ENCODE measurements at places on chromosomes 16 and 17. TPM values are rescaled to one million over a fixed set of nuclear protein-coding genes. Genes with fewer than 3 reads are reported as not detected.

- peak; percentile 15 for DNase-seq
Observed at GRCh38 chr17:40726919-40727318, 23.4 kb upstream of the KRT24 start.

- DNase-seq: no peak
Observed at GRCh38 chr17:42133461-42134041, 10.9 kb downstream of the HSPB9 start.

GRCh38 chr17:4645642-4646041, 4.2 kb upstream of the ALOX15 start:
- DNase-seq: no peak

GRCh38 chr17:41308918-41309359, at the start of gene KRTAP16-1:
Gene KRTAP16-1 (minus strand): TSS chr17:41309309. CDS start chr17:41309253, 56 bp downstream.
- no peak for DNase-seq

GRCh38 chr16:9061358-9061813, 30.1 kb upstream of the HAPSTR1 start:
- DNase-seq: peak; percentile 65

DNA sequence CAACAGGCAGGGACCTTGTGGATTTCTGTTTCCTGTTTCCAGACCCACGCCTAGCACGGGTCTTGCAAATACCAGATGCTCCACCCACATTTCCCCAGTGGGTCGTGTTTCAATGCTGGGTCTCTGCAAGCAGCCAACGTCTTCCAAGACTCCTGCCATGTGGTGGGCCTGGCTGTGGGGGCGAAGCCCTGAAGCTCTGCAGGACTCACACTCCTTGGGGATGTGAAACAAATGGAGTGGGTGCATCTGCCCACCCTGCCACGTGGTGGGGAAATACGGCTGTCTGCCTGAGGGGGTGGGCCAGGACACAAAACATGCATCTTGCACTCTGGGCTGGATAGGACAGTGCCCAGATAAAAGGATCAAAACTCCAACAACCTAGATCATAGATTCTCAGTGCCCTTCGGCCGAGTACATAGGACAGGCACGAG, 32.6 kb downstream of the FA2H start:
- no peak for DNase-seq

GRCh38 chr17:63525190-63525946, 2.2 kb downstream of the KCNH6 start:
- no peak for DNase-seq

DNA sequence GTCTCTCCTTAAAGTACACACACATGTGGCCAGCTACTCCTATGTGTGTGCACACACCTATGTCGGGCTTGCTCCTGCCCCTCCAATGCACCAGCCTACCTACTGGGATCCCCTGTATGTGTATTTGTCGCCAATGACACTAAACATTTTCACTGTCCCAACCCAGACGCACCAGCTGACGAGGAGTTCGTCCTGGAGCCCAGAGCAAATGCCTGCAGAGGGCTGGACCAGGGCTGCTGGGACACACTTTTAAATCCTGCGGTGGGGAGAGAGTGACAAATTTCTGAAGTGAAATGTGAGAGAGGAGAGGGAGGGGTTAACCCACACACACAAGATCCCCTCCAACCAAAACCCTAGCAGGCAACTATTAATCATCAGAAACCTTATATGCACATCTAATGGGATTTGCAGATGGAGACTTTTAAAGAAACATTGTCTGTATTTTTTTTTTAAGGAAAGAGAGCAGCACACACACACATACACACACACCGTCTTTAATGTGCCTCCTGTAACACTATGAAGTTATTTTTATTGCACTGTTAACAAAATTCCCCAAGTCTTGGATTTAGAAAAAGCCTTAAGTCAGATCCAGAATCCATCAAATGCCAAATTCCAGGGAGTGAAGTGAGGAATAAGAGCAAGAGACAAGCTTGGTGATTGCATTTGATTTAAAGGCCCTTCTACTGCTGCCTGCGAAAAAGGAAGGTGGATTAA, at the start of gene MEOX1:
TSS of gene MEOX1 (minus strand) at position 224 of the 714 bp plus-strand sequence. CDS start 388 bp downstream, outside the sequence.
- DNase-seq: peak; percentile 75

GRCh38 chr17:17186551-17187505, 19.3 kb downstream of the PLD6 start:
- no peak for DNase-seq

DNA sequence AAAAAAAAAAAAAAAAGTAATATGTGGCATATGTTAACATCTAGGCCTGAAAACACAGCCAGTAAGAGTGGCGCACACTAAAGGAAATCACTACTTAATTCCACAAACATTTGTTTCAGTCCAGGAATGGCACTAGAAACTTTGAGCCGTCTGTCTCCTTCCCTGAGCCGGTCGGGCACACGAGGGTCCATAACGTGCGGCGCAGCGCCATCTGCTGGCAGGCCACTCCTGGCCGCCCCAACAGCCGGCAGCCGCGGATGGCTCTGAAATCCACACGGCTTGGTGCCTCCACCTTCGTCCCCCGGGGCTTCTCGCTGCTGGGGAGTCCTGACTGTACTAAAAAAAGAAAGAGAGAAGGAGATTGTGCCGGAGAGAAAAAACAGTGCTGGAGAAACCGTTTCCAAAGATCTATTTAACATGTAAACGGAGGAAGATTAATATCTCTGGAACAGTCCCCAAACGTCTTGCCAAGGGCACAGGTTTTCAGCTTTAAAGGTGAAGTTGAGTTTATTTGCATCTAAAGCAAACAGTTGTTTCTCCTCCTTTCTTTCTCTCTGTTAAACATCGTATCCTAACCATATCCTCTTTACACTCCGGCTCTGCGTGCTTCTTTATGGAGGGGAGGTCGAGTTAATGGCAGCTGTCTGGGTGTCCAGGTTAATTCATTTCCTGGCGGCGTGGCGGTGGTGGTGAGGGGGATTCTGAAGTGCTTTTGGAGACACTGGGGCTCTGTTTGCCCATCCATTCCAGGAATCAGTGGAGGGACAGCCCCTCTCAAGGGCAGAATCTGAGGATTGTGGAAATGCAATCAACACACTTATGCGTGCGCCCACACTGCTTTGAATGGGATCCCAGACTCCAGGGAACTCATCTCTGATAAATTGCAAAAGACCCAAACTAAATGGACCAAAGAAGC, 611.3 kb upstream of the SALL1 start:
- peak; percentile 77 for DNase-seq

DNA sequence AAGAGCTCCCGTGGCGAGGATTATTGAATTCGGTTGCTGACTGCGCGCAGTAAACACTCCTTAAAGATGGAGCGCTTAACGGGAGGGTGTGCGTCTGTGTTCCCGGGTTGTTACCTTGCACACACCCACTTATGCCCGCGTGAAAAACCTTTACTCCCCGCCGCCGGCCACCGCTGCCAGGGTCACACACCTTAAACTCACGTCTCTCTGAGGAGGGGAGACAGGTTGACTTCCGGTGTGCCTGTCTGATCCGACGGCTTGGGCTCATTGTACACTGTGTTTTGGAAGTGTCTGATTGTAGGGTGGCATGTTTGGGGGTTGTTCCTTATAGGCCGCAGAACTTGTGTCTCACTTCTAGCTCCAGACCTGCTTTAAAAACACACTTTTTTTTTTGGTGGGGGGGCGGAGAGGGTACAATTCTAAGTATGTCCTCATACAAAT, 66.8 kb downstream of the KPNA2 start:
- no peak for DNase-seq

GRCh38 chr17:59387351-59388068, 56.1 kb downstream of the YPEL2 start:
- no peak for DNase-seq

- DNase-seq: no peak
Observed at GRCh38 chr17:80050706-80051105, 14.3 kb downstream of the CCDC40 start.

- peak; percentile 58 for DNase-seq
Observed at GRCh38 chr17:2215616-2216364, 87.8 kb downstream of the SMG6 start.

CDC6 gene
- total RNA-seq: 48.0 TPM

RAC3 gene
- total RNA-seq: 21.6 TPM

IL21R gene
- 1.0 TPM for total RNA-seq

PLCG2 gene
- 3.2 TPM for total RNA-seq

PPY gene
- total RNA-seq: not detected

KRT33A gene
- not detected for total RNA-seq

All from H4 (cell line).